ENCODE measurements at places on chromosomes 7 and 10. TPM values are rescaled to one million over a fixed set of nuclear protein-coding genes. Genes with fewer than 3 reads are reported as not detected.
A peak's percentile ranks its signal among the peaks of the same experiment; 100 is the strongest.

DNA sequence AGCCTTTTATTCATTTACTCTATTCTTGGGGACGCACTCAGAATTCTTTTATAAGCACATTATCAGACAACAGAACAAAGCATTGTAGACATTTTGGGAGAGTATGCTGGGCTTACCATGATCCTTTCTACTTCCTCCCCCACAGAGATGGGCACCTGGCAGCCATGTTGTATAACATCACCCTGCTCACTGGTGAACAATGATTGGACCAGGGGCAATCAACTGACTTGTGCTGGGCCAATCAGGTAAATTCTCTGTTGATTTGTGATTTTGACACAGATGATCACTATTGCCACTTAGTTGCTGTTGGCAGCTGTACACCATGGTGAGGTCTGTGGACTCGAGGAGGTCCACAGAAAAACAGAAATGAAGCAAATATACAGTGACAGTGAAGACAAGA is 43.7 kb downstream of the WNT2 start:
- no peaks in the 10 kb centered on the region for H3K36me3 ChIP-seq
- H3K27ac ChIP-seq, result no peak overlapping the region
- H3K27me3 ChIP-seq, result peaks cover 4% of the 10 kb centered on the region
- no peak for DNase-seq
- no peak overlapping the region for H3K4me3 ChIP-seq

GRCh38 chr10:104113376-104113956 is 8.5 kb upstream of the SFR1 start:
- H3K4me3 ChIP-seq, result no peak overlapping the region
- no peak for DNase-seq

DNA sequence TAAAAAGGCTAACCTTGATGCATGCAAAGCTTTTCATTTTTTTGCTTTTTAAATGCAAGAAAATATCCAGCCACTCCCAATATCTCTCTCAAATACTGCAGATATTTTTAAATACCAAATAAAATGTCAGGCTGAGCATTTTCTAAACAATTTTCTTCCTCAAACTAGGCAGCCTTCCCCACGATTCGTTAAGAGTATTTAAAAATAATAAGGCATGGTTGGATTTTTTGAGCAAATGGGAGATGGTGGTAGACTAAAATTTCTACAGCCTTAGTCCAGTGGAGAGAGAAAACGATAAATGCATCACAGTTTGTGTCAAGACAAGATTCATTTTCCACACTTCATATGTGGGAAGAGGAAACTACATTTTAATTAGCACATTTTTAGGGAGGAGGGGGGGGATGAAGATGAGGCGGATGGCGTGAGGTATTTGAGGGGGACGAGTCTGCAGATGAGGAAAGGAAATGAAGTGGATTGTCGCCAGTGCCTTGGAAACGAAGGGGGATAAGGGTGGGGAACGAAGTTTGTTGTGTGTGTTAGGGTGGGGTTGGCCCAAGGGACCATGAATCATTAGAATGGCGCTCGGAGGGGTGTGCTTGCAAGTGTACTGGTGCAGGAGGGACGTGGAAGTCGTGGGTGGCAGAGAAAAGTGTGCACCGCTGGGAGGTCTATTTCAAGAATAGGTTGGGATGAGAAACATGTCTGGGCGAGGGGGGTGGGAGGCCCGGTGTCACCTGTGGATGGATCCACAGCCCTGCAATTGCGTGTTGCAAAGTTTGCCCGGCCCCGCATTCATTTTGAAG is 1.2 kb upstream of the ADD3 start:
- H3K27me3 ChIP-seq, result peaks cover 6% of the 10 kb centered on the region
- peaks cover 26% of the 10 kb centered on the region for H3K4me1 ChIP-seq
- H3K4me3 ChIP-seq, result no peak overlapping the region
- H3K27ac ChIP-seq, result no peak overlapping the region
- H3K36me3 ChIP-seq, result peaks cover 11% of the 10 kb centered on the region

Gene PPP1R17
- not detected for total RNA-seq

- no peaks in the 10 kb centered on the region for H3K27me3 ChIP-seq
- DNase-seq, result no peak
- no peak overlapping the region for H3K4me3 ChIP-seq
- H3K36me3 ChIP-seq, result peaks cover 60% of the 10 kb centered on the region
- no peak overlapping the region for H3K27ac ChIP-seq
- H3K4me1 ChIP-seq, result peaks cover 24% of the 10 kb centered on the region
Measured at GRCh38 chr10:110898391-110898790, 20.6 kb downstream of the BBIP1 start.

DNA sequence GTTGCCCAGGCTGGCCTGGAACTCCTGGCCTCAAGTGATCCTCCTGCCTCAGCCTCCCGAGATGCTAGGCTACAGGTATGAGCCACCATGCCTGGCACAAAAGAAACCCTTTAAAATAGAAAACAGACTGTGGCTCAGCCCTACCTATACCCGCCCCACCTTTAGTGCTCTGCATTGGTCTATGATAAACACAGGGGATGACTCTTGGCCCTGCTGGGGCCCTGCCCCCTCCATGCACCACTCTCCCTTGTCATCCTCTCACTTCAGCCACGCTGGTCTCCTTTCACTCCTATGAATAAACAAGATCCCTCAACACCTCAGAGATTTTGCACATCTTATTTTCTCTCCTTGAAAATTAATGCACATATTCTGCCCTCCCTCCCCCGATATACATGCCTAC is 251.4 kb upstream of the KLF14 start:
- peaks cover 6% of the 10 kb centered on the region for H3K36me3 ChIP-seq
- H3K27me3 ChIP-seq, result no peaks in the 10 kb centered on the region
- H3K27ac ChIP-seq, result no peak overlapping the region
- no peak for DNase-seq
- H3K4me3 ChIP-seq, result no peak overlapping the region

DNA sequence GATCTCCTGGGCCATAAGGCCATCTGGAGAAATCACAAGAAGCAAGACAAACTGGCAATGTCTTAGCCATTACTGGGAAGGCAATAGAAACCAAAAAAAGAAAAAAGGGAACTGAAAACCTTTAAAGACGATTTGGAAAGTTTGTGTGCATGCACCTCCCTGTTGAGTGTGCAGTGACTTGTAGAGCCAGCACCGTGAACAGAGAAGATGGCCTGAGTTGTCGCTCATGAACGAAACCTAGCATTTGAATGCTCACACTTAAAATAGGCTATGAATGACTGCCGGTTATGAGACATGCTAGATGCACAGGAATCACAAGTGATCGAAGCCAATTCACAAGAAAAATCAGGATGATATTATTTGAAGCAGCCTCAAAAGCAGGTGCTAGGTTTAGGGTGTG is 151.3 kb upstream of the ADO start:
- H3K4me1 ChIP-seq, result no peaks in the 10 kb centered on the region
- no peaks in the 10 kb centered on the region for H3K36me3 ChIP-seq
- no peaks in the 10 kb centered on the region for H3K27me3 ChIP-seq
- no peak for DNase-seq
- no peak overlapping the region for H3K27ac ChIP-seq
- no peak overlapping the region for H3K4me3 ChIP-seq

- peaks cover 6% of the 10 kb centered on the region for H3K27me3 ChIP-seq
- H3K27ac ChIP-seq, result no peak overlapping the region
- no peak overlapping the region for H3K4me3 ChIP-seq
- DNase-seq, result no peak
Measured at GRCh38 chr7:26721450-26721849, 142.9 kb downstream of the SKAP2 start.

DNA sequence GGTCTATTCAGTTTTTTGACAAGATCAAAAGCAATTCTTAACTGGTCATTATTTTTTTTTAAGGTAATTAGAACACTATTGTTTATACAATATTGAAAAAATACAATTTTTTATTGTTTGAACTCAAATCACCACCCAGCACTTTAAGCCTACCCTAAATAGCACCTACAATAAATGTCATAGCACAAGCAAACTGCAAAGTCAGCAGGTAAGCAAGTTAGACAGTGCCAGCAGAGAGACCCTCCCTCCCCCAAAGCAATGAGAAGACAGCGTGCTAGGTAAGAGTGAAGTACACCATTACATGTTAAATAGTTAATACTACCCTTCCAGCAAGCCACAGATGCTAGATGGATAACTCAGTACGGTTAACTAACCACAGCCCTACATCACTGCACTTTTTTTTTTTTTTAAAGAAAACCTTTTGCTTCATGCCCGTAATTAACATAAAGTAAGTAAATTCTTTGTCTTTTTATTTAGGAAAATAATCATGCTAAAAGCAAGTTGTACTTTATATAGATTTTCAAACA is 120.0 kb downstream of the UBE2H start:
- H3K27me3 ChIP-seq, result no peaks in the 10 kb centered on the region
- H3K36me3 ChIP-seq, result peaks cover 8% of the 10 kb centered on the region
- H3K4me1 ChIP-seq, result peaks cover 15% of the 10 kb centered on the region

DNA sequence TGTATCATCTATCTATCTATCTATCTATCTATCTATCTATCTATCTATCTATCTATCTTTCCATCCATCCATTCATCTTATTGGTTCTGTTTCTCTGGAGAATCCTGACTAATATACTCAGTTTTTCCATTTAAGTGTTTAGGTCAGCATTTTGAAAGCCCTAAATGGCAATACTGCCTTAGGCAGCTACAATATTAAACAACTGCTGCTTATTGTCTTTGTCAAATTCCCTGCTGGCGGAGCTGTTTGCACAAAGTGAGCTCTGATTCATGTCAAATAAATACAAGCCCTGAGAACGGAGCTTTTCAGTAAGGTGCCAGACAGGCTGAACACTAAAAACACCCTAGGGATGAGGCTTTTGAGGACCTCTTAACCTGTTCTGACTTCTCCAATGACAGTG is 7.1 kb upstream of the KLHL7 start:
- H3K4me3 ChIP-seq, result no peak overlapping the region
- DNase-seq, result no peak
- no peak overlapping the region for H3K27ac ChIP-seq

Gene BTBD16
- total RNA-seq, result not detected

GRCh38 chr10:42973870-42974692 is 102.8 kb upstream of the RET start:
- H3K4me3 ChIP-seq, result no peak overlapping the region
- DNase-seq, result no peak
- H3K36me3 ChIP-seq, result no peaks in the 10 kb centered on the region

DNA sequence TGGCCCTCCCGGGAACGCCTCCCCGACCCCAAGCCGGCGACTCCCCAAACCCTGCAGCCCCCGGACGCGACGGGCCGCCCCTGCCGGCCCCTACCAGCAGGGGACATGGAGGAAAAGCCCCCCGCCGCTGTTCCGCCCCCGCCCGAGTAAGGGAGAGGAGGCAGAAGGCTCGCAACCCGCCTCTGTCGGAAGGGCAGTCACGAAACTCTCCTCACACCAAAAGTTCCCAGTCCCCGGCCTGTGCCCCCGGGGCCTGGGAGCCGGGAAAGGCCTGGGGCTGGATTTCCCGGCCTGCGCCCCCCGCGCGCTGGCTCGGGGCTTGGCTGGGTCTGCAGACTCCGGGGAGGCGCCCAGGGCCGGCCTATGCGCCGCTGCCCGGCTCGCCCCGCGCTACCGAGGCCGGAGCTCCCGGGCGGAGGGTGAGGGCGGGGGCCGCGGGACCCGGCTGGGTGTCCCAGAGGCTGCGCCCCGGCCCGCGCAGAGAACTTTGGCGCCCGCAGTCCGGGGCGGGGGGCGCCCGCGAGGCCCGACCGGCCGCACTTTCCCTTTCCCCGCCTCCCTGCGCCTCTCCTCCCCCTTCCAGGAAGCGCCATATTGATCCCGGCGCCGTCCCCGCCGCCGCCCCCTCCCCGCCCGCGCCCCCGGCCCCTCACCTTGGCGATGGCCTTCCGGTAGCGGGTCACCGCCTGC is 728 bp downstream of the PARD3 start:
- H3K36me3 ChIP-seq, result no peaks in the 10 kb centered on the region
- peak overlapping the region; percentile 63 for H3K4me3 ChIP-seq
- no peak overlapping the region for H3K27ac ChIP-seq
- no peak for DNase-seq

Gene HPS1
- 95.5 TPM for total RNA-seq

GRCh38 chr7:116148626-116149025 is 61.7 kb upstream of the TES start:
- H3K4me3 ChIP-seq, result no peak overlapping the region
- DNase-seq, result no peak
- no peak overlapping the region for H3K27ac ChIP-seq
- peaks cover 7% of the 10 kb centered on the region for H3K36me3 ChIP-seq
- H3K27me3 ChIP-seq, result peaks cover 10% of the 10 kb centered on the region

Gene ADAMTS14
- not detected for total RNA-seq

DNA sequence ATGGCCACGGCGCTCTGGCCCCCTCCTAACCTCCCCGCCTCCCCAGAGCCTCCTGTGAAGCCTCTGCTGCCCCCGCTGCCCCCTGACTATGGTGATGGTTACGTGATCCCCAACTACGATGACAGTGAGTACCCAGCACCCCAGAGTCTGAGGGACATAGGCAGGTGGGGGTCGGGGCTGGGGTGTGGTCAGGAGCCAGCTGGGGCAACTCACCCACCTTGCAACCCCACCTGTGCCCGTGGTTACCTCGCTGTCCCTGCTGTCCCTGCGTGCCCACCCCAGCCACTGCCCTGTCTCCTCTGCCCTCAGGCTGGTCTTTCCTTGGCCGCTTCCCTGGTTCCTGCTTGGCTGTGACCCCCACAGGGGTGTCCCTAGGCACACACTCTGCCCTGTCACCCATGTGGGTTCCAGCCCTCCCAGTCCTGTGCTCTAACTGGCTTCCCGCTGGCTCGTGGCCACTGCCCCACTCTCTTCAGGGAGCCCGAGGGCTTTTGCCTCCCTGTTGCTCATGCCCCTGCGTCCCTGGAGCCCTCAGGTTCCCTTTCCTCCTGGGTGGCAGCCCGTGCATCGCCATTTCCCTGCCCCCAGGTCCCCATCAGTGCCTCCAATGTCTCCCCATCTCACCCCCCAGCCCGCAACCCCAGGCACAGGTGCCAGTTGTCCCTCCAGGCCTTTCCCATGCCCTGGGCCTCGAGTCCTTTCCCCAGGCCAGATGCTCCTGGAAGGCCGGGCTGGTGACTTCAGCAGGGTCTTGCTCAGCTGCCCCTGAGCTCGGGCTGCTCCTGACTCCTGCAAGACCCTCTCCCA is 4.0 kb downstream of the AEBP1 start:
- H3K27me3 ChIP-seq, result peaks cover 13% of the 10 kb centered on the region
- H3K4me1 ChIP-seq, result peaks cover 10% of the 10 kb centered on the region
- no peak overlapping the region for H3K27ac ChIP-seq
- no peak for DNase-seq

DNA sequence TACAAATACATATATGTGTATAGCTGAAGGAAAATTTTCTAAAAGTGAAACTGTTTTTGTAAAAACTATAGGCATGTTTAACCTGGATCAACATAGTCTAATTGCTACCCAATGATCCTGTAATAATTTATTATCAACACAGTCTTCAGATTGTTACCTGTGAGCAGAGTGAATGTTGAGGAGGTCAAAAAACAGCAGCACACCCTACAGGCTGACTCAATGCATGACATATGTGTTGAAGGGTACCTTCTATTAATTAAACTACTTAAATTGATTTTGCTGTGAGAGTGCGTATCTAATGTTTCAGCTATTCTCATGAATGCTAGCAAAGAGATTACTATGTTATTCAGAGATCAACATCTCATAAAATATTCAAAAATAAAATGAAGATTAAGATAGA is 411.4 kb downstream of the TNS3 start:
- no peak overlapping the region for H3K27ac ChIP-seq
- no peak overlapping the region for H3K4me3 ChIP-seq
- no peaks in the 10 kb centered on the region for H3K36me3 ChIP-seq
- DNase-seq, result no peak
- no peaks in the 10 kb centered on the region for H3K4me1 ChIP-seq
- H3K27me3 ChIP-seq, result no peaks in the 10 kb centered on the region

Gene DNA2
- total RNA-seq, result 30.3 TPM

- no peaks in the 10 kb centered on the region for H3K4me1 ChIP-seq
- no peak overlapping the region for H3K4me3 ChIP-seq
- no peaks in the 10 kb centered on the region for H3K36me3 ChIP-seq
- no peak for DNase-seq
- H3K27ac ChIP-seq, result no peak overlapping the region
Measured at GRCh38 chr10:78769526-78769925, 299.2 kb upstream of the ZMIZ1 start.

All from activated CD4-positive, alpha-beta T cell treated with anti-CD3 and anti-CD28 coated beads, Interleukin-2, amount 10 ng/mL, durations not matched to agents 7 days and 5 days (primary cell).